ENCODE measurements at places on chromosomes 2 and 18. TPM values are rescaled to one million over a fixed set of nuclear protein-coding genes. Genes with fewer than 3 reads are reported as not detected.

Gene EPC2
- 17.7 TPM for total RNA-seq

DNA sequence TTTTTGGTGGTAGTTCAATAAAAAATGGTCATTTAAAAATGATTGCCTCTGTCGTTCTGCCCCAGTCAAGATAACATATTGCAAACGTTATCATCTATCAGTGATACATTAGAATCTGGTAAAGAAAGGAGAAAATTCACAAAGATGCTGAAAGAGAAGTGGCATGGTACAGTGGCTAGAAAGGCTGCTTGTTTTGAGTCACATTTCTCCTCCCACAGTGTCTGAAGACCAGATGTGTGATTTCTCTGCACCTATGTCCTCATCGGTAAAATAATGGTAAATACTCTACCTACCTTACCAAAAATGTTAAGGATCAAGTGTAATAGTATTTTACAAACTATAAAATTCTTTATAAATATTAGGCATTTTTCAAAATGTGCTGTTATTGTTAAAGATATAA is 76.1 kb upstream of the NOSTRIN start:
- no peaks in the 10 kb centered on the region for H3K36me3 ChIP-seq
- H3K27ac ChIP-seq: no peak overlapping the region
- no peak for DNase-seq
- no peaks in the 10 kb centered on the region for H3K4me1 ChIP-seq
- no peak overlapping the region for H3K4me3 ChIP-seq
- no peaks in the 10 kb centered on the region for H3K27me3 ChIP-seq

Gene TYMS
- total RNA-seq: 2.7 TPM

GRCh38 chr18:45328811-45329210 is 286.5 kb upstream of the SLC14A2 start:
- H3K4me1 ChIP-seq: no peaks in the 10 kb centered on the region
- H3K27ac ChIP-seq: no peak overlapping the region
- no peak for DNase-seq
- H3K4me3 ChIP-seq: no peak overlapping the region

Gene ROCK1
- total RNA-seq: 17.3 TPM

DNA sequence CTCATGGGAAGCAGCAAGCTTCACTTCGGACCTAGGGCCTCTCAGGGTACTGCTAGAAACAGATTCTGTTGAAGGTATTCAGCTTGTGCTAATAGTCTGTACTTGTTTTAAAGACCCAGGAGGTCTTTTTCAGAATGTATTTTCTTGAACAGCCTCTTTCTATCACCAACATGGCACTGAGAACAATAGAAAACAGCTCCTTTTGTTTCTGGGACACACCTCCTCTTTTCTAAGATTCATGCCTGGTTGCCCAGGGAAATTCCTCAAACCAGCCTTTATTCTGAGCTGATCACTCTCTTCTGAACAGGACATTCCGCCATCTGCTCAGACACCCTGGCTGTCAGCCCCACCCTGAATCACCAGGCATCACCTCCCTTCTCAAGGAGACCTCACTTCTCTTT is 389.6 kb downstream of the TGIF1 start:
- no peak overlapping the region for H3K27ac ChIP-seq
- H3K4me3 ChIP-seq: no peak overlapping the region
- H3K36me3 ChIP-seq: no peaks in the 10 kb centered on the region
- H3K4me1 ChIP-seq: no peaks in the 10 kb centered on the region

Gene CDH2
- 1.4 TPM for total RNA-seq

Gene CAD
- 23.4 TPM for total RNA-seq

Gene COPS8
- total RNA-seq: 7.9 TPM

Gene EHD3
- 0.79 TPM for total RNA-seq

DNA sequence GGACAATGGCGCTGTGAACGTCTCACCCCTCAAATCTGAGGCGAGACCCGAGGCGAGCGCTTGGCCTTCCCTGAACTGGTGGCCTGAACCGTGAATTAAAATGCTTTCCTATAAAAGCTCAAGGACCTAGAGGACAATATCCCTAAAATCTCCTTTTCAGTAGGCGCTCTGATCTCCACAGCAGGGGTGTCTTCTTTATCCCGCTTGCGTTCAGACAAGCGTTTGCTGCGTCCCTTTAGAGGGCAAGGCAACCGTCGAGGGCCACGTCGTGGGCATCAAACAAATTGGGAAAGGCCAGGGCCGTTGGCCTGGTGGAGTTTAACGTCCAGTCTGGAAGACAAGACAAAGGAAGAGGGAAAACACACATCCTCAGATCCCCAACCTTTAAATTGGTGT is 1.3 kb upstream of the RAX start:
- DNase-seq: no peak
- H3K27ac ChIP-seq: no peak overlapping the region
- no peak overlapping the region for H3K4me3 ChIP-seq
- H3K4me1 ChIP-seq: peaks cover 3% of the 10 kb centered on the region
- H3K27me3 ChIP-seq: peaks cover 48% of the 10 kb centered on the region
- H3K36me3 ChIP-seq: no peaks in the 10 kb centered on the region

- H3K4me3 ChIP-seq: no peak overlapping the region
- DNase-seq: no peak
- no peaks in the 10 kb centered on the region for H3K36me3 ChIP-seq
- H3K27me3 ChIP-seq: no peaks in the 10 kb centered on the region
- no peak overlapping the region for H3K27ac ChIP-seq
- H3K4me1 ChIP-seq: no peaks in the 10 kb centered on the region
Measured at GRCh38 chr2:176535467-176536113, 266.3 kb downstream of the MTX2 start.
